Sigmoid colon (tissue), 7 donors: ENCODE measurements at places on chromosomes 4 and X. TPM values are rescaled to one million over a fixed set of nuclear protein-coding genes. Genes with fewer than 3 reads are reported as not detected.

The NONO gene
- total RNA-seq: 170 TPM

GRCh38 chrX:101359966-101360365, 11.4 kb upstream of the TIMM8A start:
- no peak for DNase-seq

GRCh38 chr4:17647927-17648326, 33.5 kb downstream of the MED28 start:
- DNase-seq: no peak

- no peak for DNase-seq
These were observed 398.3 kb upstream of the FAM47C start for GRCh38 chrX:36609616-36610585.

DNA sequence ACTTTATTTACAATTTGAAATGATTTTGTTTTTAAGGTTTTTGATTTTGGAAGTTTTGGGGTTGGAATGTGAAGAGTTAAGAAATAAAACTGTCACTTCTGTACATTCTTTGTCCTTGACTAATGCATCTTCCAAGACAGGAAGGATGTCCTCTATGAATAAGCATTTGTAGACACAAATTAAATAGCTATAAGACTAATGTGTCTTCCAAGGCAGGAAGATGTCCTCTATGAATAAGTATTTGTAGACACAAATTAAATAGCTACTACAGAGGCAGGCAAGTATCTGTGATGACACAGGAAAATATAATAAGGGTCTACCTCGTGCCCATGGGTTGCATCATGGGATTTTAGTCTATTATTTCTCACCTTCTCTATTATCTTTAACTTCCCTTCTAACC, 14.5 kb downstream of the PRSS48 start:
- DNase-seq: no peak

DNA sequence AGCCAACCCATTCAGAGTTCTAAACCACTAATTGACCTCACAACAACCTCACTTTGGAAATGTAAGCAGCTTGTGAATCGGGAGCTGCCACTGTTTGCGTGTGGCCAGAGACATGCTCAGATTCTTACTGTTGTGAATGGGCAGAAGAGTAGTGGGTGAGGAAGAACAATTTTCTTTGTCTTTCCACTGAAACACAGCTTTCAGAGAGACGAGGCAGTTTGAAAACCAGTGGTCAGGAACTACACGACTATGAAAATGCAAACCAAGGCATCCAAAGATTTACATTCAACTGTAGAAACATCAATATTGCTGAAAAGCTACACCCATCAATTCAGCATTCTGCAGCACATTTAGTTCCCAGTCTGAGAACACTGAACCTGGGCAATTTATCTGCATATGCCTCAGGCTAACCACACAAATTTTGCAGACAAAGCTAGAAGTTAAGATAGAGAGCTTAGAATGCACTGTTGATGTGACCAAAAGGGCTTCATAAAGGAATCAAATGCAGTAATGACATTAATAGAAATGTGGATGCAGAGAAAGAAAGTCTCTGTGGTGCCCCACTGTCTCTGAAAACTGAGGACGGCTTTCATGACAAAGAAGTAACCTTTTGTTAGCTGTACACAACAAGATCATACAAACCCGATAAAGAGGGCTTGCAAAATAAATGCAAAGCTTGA, 134.3 kb downstream of the APBB2 start:
- DNase-seq: no peak

GRCh38 chr4:107863416-107863815, 38.7 kb downstream of the SGMS2 start:
- DNase-seq: no peak
